Kidney epithelial cell (primary cell): ENCODE measurements at places on chromosomes 4 and X. TPM values are rescaled to one million over a fixed set of nuclear protein-coding genes. Genes with fewer than 3 reads are reported as not detected.

HEPH gene
- 8.1 TPM in 2 replicates for total RNA-seq

LRAT gene
- total RNA-seq: 1.1 and 1.2 TPM in 2 replicates

SPANXA2 gene
- total RNA-seq: 0.41 TPM in 1 of 2 replicates, not detected in the other

UGT2B10 gene
- total RNA-seq: not detected in 2 replicates

CNGA1 gene
- 0.04 TPM in 1 of 2 replicates, not detected in the other for total RNA-seq

SPANXD gene
- total RNA-seq: not detected in 2 replicates

NEXMIF gene
- total RNA-seq: 0.21 TPM in 2 replicates

TSPAN6 gene
- 42.7 and 44.0 TPM in 2 replicates for total RNA-seq

RPS6KA6 gene
- 5.0 and 5.8 TPM in 2 replicates for total RNA-seq

EVC2 gene
- total RNA-seq: 12.6 and 14.7 TPM in 2 replicates

NPY5R gene
- total RNA-seq: 1.3 TPM in 1 of 2 replicates, not detected in the other

NSUN7 gene
- total RNA-seq: 8.9 and 9.9 TPM in 2 replicates

DDX53 gene
- total RNA-seq: not detected in 2 replicates

XPNPEP2 gene
- total RNA-seq: not detected in 2 replicates

GASK1B gene
- total RNA-seq: 1.8 and 2.6 TPM in 2 replicates

TMEM144 gene
- total RNA-seq: 8.4 and 12.2 TPM in 2 replicates

FAT4 gene
- 2.9 and 3.0 TPM in 2 replicates for total RNA-seq

ABCG2 gene
- under 0.01 and 0.21 TPM in 2 replicates for total RNA-seq

MAGEH1 gene
- total RNA-seq: 18.0 and 22.5 TPM in 2 replicates

CXXC4 gene
- total RNA-seq: 0.27 and 0.50 TPM in 2 replicates

SRPX gene
- total RNA-seq: 14.0 and 20.6 TPM in 2 replicates

CXorf58 gene
- total RNA-seq: 0.34 TPM in 1 of 2 replicates, not detected in the other

SOX3 gene
- total RNA-seq: not detected in 2 replicates

SRPX2 gene
- total RNA-seq: 1.4 and 1.8 TPM in 2 replicates

PGK1 gene
- total RNA-seq: 231 and 245 TPM in 2 replicates

CFP gene
- 0.21 TPM in 1 of 2 replicates, not detected in the other for total RNA-seq

SSX4 gene
- not detected in 2 replicates for total RNA-seq

PPEF2 gene
- total RNA-seq: not detected in 2 replicates

SSX2B gene
- total RNA-seq: not detected in 2 replicates

SNCA gene
- total RNA-seq: 7.6 and 8.7 TPM in 2 replicates

IL15 gene
- total RNA-seq: 9.0 TPM in 2 replicates

RBM46 gene
- total RNA-seq: 0.04 and 0.21 TPM in 2 replicates

HMX1 gene
- total RNA-seq: 0.48 TPM in 1 of 2 replicates, not detected in the other

USP17L20 gene
- not detected in 2 replicates for total RNA-seq

CENPVL2 gene
- 0.96 TPM in 1 of 2 replicates, not detected in the other for total RNA-seq

SORCS2 gene
- total RNA-seq: 1.4 and 8.1 TPM in 2 replicates

XK gene
- 0.34 and 1.1 TPM in 2 replicates for total RNA-seq

MID1 gene
- total RNA-seq: 13.5 and 18.2 TPM in 2 replicates

PNCK gene
- total RNA-seq: 0.34 and 1.6 TPM in 2 replicates

L1CAM gene
- 122 and 138 TPM in 2 replicates for total RNA-seq

GPRIN3 gene
- total RNA-seq: 0.41 and 0.84 TPM in 2 replicates

SFRP2 gene
- total RNA-seq: 1.5 and 2.7 TPM in 2 replicates
